AG04450 (cell line): ENCODE measurements at places on chromosomes 3 and 15. TPM values are rescaled to one million over a fixed set of nuclear protein-coding genes. Genes with fewer than 3 reads are reported as not detected.

The TMEM207 gene
- not detected in 2 replicates for polyA plus RNA-seq

The GPR171 gene
- not detected in 2 replicates for polyA plus RNA-seq

The CP gene
- polyA plus RNA-seq: 0.10 TPM in 1 of 2 replicates, not detected in the other

The SLC24A5 gene
- polyA plus RNA-seq: 0.05 TPM in 1 of 2 replicates, not detected in the other

The OIP5 gene
- 2.9 and 3.9 TPM in 2 replicates for polyA plus RNA-seq

The OR5K2 gene
- not detected in 2 replicates for polyA plus RNA-seq

The BTD gene
- polyA plus RNA-seq: 22.2 and 24.8 TPM in 2 replicates

The SETMAR gene
- polyA plus RNA-seq: 15.5 and 16.8 TPM in 2 replicates

The MCTP2 gene
- polyA plus RNA-seq: 17.8 and 18.1 TPM in 2 replicates

The CCR1 gene
- polyA plus RNA-seq: 0.02 TPM in 1 of 2 replicates, not detected in the other

The RYR3 gene
- not detected in 2 replicates for polyA plus RNA-seq

The SNX4 gene
- polyA plus RNA-seq: 15.8 and 19.1 TPM in 2 replicates

The GOLGA6L4 gene
- 2.3 and 2.5 TPM in 2 replicates for polyA plus RNA-seq

The SEC11A gene
- 218 and 324 TPM in 2 replicates for polyA plus RNA-seq

The ZNF501 gene
- 3.9 and 4.3 TPM in 2 replicates for polyA plus RNA-seq

GRCh38 chr3:64666171-64666588 is 21.6 kb downstream of the ADAMTS9 start:
- no peak for DNase-seq

DNA sequence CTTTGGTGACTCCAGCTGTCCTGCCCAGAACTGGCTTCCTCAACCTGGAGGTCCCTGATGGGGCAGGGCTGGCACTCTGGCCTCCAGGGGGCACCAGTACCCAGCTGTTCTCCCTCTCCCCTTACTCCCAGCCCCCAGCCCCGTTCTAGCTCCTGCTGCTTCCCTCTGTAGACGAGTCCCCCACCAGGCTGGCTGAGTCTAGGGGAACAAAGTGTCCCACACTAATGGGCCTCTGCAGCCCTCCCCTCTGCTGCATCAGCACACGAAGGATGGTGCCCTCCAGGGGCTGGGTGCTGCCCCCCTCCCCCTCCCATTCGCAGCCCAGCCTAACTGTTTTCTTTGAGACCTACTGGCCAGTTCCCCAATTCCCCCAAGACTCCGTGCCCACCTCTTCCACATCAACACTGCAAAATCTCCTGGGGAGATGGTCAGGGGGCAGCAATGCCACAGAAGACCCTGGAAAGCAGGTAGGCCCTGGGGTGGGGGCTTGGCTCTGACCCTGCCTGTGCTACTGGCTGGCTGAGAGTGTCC is 4.2 kb downstream of the RHCG start:
- no peak for DNase-seq

- DNase-seq: no peak
Measured at GRCh38 chr3:57004229-57004628, 56.2 kb upstream of the SPATA12 start.

DNA sequence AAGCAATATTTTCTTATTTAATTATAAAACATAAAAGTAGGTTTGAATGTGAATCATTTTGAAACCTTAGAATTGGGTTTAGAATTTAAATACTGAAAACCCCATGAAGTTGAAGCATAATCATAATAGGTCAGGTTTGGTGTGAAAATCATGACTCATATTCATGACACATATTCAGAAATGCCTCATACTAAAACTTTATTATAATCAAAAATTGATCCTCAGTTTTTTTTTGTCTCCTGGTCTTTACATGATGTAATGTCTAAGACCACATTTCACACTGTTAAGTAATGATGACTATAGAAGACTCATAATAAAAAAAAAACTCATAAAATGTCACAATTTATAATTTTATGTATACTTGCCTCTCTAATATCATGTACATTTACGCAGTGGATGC is 190.4 kb downstream of the FOXP1 start:
- DNase-seq: no peak

DNA sequence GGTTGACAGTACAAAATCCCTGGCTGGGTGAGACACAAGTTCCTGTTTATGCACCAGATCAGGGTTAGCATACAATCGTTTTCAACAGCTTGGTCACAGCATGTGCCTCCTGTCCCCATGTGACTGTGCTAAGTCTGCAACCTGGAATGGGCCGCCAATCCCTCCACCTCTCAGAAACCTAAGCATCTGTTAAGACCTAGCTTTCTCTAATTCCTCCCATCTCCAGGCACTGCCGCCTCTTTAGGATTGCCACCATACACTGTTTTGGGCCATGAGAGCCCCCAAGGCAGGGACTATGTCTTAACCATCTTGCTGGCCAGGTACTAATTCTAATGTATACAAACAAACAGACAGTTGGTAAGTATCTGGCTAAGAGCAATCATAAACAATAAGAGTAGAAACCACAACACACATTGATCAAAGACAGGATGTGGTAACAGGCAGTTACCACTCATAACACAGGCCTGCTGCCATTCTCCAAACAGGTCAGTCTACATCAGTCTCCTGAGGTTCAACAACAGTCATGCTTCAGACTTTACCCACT is 25.6 kb downstream of the SEC22C start:
- DNase-seq: no peak

- no peak for DNase-seq
Measured at GRCh38 chr3:5888851-5889250, 701.3 kb downstream of the EDEM1 start.

- no peak for DNase-seq
Measured at GRCh38 chr15:38084289-38084688, 149.8 kb downstream of the TMCO5A start.
